H1 (cell line): ENCODE measurements at places on chromosomes 2 and 18. TPM values are rescaled to one million over a fixed set of nuclear protein-coding genes. Genes with fewer than 3 reads are reported as not detected.

GPR39 gene
- total RNA-seq = 0.63 and 0.65 TPM in 2 replicates

SDC1 gene
- 45.3 and 46.3 TPM in 2 replicates for total RNA-seq

SGPP2 gene
- total RNA-seq = not detected in 2 replicates

DNA sequence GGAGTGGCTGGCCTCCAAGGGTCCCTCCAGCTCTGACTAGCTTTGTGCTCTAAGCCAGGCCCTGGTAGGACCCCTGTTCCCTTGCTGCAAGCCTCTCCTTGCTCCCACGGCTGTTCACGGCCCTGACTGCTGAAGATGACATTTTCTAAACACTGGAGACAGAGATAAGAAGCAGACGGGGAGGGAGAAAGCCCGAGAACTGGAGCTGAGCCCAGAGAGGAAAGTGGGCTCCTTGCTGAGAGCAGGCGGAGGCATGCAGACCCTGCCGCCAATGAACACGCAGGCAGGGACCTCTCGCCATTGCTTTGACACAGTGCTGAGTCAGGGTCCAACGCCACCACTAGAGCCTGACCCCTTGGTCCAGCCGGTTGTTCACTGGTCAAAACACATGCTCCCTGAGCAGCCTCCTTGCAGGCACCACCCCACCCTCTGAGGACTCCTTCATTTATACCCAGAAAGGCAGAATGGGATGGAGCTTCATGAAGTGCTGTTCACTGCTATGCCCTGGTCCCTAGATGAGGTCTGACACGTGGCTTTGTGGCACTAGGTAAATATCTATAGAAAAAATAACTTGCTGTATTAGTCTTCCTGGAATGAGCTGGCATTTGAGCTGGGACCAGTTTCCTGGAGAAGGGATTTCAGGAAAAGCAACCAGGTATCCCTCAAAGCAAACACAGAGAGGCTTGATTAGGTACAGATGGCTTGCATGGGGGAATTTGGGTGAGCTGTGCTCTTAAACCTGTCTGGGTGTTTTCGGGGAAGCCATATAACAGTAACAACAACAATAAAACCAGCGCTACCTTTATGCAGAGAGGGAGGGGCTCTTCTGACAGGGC, 65.7 kb downstream of the MCFD2 start:
- H3K27me3 ChIP-seq = no peaks in the 10 kb centered on the region
- H3K4me1 ChIP-seq = no peaks in the 10 kb centered on the region
- H3K4me3 ChIP-seq = no peak overlapping the region

DNA sequence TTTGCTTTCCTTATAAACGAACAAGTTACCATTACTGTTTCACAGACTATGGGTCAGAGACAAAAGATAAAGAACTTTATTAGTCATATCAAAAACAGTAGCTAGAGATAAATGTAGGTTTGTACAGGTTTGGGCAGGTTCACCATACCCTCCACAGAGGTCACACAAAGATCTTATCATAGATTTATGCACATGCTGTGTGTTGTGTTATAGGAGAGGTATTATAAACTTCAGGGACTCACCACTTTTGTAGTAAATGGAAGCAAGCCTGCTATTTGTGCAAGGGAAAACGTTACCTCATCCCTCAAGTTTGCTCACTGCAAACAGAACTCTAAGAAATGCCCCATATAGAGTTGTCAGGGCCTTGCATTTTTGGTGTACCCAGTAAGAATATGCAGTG, 584.5 kb upstream of the LRRTM1 start:
- no peaks in the 10 kb centered on the region for H3K36me3 ChIP-seq
- H3K4me3 ChIP-seq = no peak overlapping the region
- no peaks in the 10 kb centered on the region for H3K27me3 ChIP-seq
- DNase-seq = no peak
- no peaks in the 10 kb centered on the region for H3K4me1 ChIP-seq

DNA sequence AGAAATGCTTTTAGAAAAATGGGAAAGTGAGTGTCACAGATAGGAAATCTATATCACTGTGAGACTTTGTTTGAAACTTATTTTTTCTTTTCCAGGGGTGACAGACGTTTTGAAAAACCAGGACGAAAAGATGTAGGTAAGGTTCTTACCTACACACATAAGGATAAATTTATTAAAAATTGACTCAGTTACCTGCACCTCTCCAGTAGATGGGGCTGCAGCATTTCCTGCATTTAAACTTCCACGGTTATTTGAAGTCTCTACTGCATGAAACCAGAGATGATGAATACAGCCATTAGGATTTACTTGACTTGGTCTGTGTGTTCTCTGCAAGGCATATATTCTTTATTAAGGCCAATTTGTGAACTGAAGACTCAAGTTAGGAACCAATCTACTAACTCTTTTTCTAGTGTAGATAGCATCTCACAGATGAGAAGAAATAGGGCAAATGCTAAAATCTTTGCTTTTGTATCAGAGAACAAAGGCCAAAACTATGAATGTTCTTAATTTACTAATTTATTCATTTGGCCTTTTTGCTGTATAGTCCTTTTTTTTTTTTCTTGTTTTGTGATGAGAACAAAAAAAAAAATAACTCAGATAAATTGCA, 15.0 kb downstream of the KCNJ13 start:
- no peak overlapping the region for H3K27ac ChIP-seq
- no peaks in the 10 kb centered on the region for H3K27me3 ChIP-seq
- peaks cover 33% of the 10 kb centered on the region for H3K36me3 ChIP-seq
- H3K4me3 ChIP-seq = no peak overlapping the region

DNA sequence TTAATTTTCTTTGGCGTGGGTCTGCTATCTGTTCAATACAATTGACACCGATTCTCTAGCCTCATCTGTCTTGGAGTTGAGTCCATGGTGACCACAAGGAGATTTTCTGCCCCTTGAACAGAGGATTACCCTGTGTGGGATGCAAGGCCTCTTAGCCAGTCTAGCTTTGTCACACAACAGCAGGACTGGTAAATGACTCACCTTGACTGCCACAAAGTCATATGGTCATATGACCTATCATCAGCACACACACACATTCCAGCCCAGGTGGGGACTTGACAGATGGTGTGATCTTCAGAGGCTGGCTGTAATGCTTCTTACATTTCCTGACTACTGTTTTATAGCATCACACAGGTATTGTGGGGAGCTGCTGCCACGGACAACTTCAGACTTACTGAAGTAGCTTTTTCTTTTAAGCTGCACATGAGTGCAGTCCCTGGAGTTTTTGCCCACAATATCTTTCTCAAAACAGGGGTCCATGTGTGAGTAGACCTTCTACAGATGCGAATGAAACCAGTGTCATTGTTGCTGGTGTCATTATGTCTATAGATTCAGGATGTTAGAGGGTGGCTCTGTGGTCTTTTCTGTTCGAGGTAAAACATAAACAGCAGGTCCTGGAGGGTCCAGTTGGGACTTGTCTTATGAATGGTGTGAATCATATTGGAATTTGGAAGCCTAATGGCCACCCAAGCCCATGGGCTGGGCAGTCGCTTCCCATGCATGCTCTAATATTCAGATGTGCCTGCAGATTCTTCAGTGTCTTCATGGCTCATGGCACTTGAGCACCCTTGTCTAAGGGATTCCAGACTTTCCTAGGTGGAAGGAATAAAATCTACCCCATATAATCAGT, 18.6 kb upstream of the ACOXL start:
- H3K27ac ChIP-seq = no peak overlapping the region
- H3K36me3 ChIP-seq = no peaks in the 10 kb centered on the region
- DNase-seq = no peak
- no peaks in the 10 kb centered on the region for H3K4me1 ChIP-seq
- no peaks in the 10 kb centered on the region for H3K27me3 ChIP-seq

DNA sequence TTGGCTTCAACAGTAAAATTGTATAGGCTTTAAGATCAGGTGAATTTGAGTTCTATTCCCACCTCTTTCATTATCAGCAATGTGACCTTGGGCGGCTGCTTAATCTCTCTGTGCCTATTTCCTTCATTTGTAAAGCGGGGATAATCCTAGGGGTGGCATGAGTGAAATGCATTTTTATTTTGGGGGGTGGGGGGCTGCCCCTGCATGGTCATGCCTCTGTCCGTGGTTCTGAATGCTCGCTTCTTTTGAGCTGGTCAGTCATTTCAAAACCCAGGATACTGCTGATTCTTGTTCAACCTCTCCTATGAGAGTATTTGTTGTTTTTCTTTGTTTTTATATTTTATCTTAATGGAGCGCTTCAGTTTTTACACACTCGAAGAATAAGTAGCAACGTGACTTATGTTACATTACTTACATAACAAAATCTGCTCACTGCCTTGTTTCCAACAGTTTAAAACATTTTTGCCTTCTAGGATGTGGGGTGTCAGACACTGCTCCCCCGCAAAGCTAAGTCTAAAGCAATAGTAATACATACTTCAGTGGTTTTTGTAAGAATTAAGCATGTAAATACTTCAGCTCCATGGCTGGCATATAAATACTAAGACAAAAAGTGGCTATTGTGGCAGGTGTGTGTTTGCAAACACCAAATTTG, 152.6 kb upstream of the PELI1 start:
- DNase-seq = no peak
- no peak overlapping the region for H3K4me3 ChIP-seq
- no peaks in the 10 kb centered on the region for H3K36me3 ChIP-seq

DNA sequence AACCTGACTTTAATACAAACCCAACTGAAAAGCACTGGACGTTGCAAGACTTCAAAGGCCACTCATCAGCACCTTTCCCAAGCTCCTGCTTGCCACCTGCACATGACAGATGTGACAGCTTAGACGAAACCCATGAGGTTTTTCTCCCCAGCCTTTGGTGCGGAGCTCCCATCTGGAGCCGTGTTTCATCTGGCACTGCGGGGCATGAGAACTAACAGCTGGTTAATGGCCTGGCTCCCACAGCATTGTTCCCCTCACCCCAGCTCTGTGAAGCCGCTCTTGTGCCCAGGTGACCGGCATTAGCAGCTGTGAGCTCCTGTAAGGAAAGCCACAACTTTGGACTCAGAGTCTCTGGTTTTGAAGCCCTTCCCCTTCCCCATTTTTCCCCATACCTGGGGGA, 50.9 kb downstream of the GALR1 start:
- no peak overlapping the region for H3K4me3 ChIP-seq
- H3K27ac ChIP-seq = no peak overlapping the region
- H3K36me3 ChIP-seq = no peaks in the 10 kb centered on the region

DNA sequence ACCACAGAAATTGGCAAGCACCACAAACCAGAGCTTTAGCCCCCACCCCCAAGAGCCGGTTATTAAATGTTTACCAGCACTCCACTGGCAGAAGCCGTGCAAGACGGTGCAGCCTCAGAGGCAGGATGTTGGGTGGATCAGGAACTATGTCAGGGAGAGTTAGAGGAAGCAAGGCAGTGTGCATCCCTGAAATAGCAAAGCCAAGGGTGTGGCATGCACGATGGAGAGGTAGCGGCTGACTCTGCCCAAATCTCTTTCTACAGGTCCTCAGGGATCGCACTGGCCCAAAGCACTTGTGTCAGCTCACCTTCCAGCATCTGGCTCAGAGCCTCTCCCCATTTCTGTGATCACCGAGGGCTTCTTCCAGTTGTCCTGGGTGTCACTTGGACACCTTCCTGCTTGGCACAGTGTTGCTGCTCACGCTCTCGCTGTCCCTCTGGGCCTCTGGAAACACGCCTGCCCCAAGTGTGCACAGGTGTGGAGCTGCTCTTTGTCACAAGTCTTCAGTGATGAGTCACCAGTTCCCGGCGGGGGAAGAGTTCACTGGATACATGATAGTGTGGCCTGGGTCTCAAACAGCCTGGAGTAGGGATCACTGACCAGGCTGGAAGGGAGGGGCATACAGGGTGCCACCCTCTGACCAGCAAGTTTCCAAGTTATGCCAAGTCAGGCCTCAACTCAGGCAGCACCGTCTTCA, 17.3 kb upstream of the B3GNT7 start:
- no peaks in the 10 kb centered on the region; the same call in 1 of the 2 replicates for H3K27me3 ChIP-seq
- no peaks in the 10 kb centered on the region for H3K36me3 ChIP-seq
- H3K4me3 ChIP-seq = no peak overlapping the region
- peak overlapping the region; percentile 43; the same call in 1 of the 2 replicates for H3K27ac ChIP-seq
- H3K4me1 ChIP-seq = peaks cover 4% of the 10 kb centered on the region

GRCh38 chr18:72427721-72428120, 116.4 kb downstream of the CBLN2 start:
- H3K4me1 ChIP-seq = no peaks in the 10 kb centered on the region
- DNase-seq = no peak
- no peak overlapping the region for H3K27ac ChIP-seq
- H3K4me3 ChIP-seq = no peak overlapping the region

- no peaks in the 10 kb centered on the region for H3K4me1 ChIP-seq
- H3K36me3 ChIP-seq = no peaks in the 10 kb centered on the region
- H3K27me3 ChIP-seq = no peaks in the 10 kb centered on the region
- H3K27ac ChIP-seq = no peak overlapping the region
- no peak overlapping the region for H3K4me3 ChIP-seq
These were observed 37.0 kb upstream of the MEP1B start for GRCh38 chr18:32152705-32153448.

GRCh38 chr2:168731616-168732015, 70.8 kb upstream of the NOSTRIN start:
- H3K27ac ChIP-seq = no peak overlapping the region
- no peak for DNase-seq

GRCh38 chr2:215315301-215315700, 3.4 kb downstream of the ATIC start:
- no peaks in the 10 kb centered on the region for H3K4me1 ChIP-seq
- DNase-seq = no peak
- no peak overlapping the region for H3K4me3 ChIP-seq
- H3K27me3 ChIP-seq = no peaks in the 10 kb centered on the region

DNA sequence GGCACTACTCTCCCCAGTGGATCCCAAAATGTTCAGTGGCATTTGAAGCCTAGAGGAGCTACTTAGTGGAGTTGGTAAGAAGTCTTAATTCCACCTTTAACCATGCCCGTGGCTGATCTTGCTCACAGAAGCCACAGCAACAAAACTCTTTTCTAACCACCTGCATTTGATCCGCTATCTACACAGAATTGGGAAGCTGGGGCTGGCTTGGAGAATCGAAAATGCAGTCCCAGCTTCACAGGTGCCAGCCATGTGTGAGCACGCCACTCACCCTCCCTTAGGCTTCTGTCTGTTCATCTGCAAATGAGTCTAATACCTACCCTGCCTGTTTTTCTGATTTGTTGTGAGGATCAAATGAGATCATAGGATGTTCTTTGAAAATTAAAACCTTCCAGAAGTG, 182.6 kb downstream of the BCL11A start:
- H3K36me3 ChIP-seq = no peaks in the 10 kb centered on the region
- no peak for DNase-seq
- H3K27ac ChIP-seq = no peak overlapping the region
